Amniotic epithelial cell (primary cell): ENCODE measurements at places on chromosomes 1 and 21.

- DNase-seq, result peak; percentile 99
Observed at GRCh38 chr1:96559707-96560596, 161.6 kb upstream of the PTBP2 start.

- DNase-seq, result peak; percentile 78
Observed at GRCh38 chr1:203625628-203626019, 1.0 kb upstream of the ATP2B4 start.

DNA sequence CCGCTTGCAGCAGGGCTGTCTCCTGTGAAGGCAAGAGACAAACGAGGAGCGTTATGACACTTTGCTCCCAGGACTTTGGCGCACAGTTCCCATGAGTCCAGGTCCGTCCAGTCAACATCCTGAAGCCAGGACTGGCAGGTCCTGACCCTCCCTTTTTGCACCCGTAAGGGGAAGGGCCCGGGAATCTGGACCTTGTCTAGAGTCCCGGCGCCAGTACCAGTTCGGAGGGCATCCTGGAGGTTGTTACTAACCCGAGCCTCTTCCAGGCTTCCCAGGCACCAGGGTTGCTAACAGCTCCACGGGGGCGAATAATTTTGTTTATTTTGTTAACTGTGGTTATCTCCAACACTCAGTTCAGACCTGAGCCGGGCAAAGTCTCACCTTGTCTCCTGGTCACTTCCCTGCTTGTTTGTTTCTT, 682 bp upstream of the RWDD3 start:
- peak; percentile 13 for DNase-seq

- no peak for DNase-seq
Observed at GRCh38 chr1:241957692-241958494, at the start of gene BECN2. Gene BECN2 (plus strand): TSS chr1:241957767. CDS start chr1:241957767, 0 bp downstream.

- DNase-seq, result peak; percentile 13
Observed at GRCh38 chr1:207752456-207752998, 673 bp downstream of the CD46 start.

- no peak for DNase-seq
Observed at GRCh38 chr1:205923651-205924459, 19.4 kb downstream of the SLC26A9 start.

DNA sequence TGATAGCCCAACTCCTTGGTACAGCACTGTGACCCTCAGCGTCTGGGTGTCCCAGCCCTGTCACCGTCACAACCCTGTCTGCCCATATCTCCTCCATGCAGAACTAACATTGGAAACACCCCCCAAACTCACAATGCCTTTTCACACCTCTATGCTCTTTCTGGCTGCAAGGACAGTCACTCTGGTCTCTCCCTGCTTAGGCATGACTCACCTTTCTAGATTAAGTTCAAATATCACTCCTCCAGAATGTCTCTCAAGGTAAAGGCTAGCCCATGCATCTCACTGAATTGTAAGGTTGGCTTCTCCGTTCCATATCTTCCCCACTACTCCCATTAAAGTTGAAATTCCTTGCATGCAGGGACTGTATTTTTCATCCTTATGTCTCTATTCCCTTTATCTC, 17.0 kb upstream of the CAPN8 start:
- DNase-seq, result no peak

- no peak for DNase-seq
Observed at GRCh38 chr1:157112186-157112867, 12.7 kb upstream of the ETV3L start.

DNA sequence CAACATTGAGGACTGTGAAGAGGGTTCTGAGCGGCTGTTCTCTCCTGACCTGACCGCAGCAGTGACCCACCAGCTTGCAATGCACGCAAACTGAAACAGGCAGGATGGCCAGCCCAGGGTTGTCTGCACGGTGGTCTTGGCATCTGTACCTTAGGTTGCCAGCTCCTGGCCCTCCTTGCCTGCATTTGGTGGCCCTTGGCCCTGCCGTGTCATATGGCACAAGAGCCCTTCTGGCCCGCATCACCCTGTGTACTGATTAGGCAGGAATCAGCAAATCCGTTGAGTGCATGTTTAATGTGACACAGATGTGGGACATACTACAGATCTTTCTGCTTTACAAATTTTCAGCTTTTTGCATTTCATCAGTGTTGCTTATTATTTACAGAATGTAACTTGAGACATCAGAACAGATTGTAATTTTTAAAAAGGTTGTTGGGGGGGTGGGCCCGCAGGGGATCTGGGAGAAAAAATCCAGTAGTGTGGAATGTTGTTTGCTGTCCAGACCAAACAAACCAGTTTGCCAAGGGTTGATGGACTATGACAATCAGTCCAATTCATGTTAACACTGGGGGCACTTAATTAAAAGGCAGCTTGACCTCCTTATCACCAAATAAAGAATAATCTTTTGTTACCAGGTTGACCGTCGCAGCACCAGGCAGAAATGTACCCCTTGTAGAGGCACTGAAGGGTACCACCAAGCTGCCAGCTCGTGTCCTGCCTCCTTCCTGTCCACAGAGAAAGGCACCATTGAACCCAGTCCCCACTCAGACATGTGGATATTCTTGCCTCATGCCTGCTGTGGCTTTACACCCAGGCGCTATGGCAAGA, 132.6 kb downstream of the DHRS3 start:
- DNase-seq, result no peak

- no peak for DNase-seq
Observed at GRCh38 chr1:162994921-162995320, 74.2 kb upstream of the RGS4 start.

- no peak for DNase-seq
Observed at GRCh38 chr1:10659646-10660540, 136.6 kb downstream of the CASZ1 start.

DNA sequence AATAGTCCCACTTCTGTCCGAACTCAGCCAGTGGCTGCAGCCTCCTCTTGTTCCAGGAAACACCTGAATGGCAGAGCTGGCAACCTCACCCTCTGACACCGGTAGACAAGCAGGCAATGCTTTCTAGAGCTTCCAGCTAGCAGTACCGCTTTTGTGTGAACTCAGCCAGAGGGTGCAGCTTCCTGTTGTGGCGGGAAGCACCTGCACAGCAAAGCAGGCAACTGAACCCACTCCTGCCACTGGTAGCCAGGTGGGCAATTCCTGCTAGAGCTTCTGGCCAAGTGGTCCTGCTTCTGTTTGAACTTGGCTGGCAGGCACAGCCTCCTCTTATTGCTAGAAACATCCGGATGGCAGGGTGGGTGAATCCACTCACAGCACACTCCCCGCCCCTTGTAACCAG, 40.1 kb upstream of the TMPRSS15 start:
- no peak for DNase-seq

DNA sequence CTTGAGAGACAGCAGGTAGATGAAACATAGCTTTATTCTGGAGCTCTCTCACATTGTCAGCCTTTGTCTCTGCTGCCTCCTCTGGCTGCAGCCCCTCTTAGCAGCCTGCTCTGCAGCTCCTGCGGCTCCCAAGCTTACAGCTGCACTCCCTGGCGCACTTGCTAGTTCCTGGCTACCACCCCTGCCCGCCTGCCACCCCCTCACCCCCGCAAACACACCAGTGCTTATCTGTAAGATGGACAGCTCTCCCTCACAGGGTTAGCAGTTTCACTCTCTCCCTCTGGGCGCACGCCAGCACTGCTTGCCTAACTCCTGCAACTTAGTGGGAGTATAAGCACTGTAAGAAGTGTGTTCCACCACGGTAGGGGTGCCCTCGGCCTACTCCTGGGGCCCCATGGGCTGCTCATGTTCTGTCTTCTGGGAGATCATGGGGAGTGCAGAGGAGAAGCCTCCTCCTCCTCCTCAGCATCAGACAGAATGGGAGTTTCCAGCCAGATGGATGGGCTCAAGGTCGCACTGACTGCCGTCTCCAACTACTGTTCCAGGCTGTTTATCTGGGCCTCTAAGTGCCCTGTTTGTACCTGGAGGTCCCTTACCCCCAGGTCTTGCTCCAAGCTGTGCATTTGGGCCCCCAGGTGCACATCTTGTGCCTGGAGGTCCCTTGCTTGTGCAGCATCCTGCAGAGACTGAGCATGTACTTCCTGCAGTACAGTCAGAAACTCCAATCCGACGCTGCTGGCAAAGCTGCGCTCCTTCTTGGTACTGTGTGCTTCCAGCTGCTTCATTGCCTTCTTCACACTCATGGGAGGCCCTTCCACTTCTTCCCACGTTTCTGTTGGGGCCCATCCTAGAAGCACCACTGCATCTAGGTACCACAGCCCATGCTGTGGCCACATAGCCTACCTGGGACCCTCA, 1388.1 kb downstream of the AMY1C start:
- DNase-seq, result no peak

- DNase-seq, result no peak
Observed at GRCh38 chr1:229819091-229819490, 193.0 kb downstream of the URB2 start.

DNA sequence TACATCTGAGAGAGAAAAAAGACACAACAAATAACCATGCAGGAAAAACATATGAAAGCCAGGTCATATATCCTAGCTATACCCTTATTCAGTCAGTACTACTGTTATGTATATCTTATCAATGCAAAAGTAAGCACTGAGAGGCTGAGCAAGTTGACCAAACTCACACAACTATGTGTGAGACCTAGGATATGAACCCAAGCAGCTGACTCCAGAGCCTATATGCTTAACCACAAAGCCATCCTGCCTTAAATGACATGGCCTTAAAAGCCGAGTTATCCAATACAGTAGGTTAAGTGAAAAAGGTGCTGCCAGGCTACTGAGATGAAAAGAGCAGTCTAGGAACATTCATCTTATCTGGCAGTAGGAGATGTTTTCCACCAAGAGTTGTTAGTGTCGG, 151.6 kb downstream of the RERE start:
- DNase-seq, result no peak
